ENCODE measurements at places on chromosomes 12 and 14. TPM values are rescaled to one million over a fixed set of nuclear protein-coding genes. Genes with fewer than 3 reads are reported as not detected.

- no peaks in the 10 kb centered on the region for H3K4me1 ChIP-seq
- no peak overlapping the region for H3K27ac ChIP-seq
- DNase-seq: no peak
- no peaks in the 10 kb centered on the region for H3K36me3 ChIP-seq
- no peak overlapping the region for H3K4me3 ChIP-seq
- H3K27me3 ChIP-seq: no peaks in the 10 kb centered on the region
Observed at GRCh38 chr12:52296572-52297215, 5.4 kb upstream of the KRT81 start.

DNA sequence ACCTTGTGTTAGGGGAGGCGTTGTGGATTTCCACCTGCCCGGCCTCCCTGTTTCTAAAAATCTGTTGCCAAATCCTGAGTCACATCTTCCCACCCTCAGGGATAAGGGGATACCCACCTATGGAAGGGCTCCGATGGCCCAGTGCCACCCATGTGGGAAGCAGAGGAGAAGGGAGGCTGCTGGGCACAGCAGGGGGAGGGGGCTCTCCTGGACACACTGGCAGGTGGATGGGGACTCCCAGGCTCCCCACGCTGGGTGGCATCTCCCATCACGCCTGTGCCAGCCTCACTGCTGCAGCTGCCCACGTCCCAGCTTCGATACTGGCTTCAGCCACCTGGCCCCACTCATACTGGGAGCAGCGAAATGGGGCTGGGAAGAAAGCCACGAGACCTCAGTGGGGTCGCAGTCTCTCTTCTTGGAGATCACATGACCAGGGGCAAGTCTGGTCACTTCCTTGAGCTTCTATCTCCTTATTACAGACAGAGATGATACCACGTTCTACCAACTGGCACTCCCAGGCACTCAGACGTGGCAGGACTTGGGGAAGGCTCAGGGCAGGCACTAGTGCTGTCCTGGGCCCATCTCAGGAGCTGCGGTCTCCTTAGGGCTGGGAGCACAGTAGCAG is 72.2 kb downstream of the PITPNM2 start:
- no peaks in the 10 kb centered on the region for H3K36me3 ChIP-seq
- H3K4me1 ChIP-seq: peaks cover 32% of the 10 kb centered on the region
- no peak overlapping the region for H3K27ac ChIP-seq
- DNase-seq: no peak

- H3K27me3 ChIP-seq: no peaks in the 10 kb centered on the region
- H3K4me3 ChIP-seq: no peak overlapping the region
- no peak for DNase-seq
- H3K4me1 ChIP-seq: no peaks in the 10 kb centered on the region
- H3K36me3 ChIP-seq: no peaks in the 10 kb centered on the region
Observed at GRCh38 chr14:95922080-95922479, 45.4 kb downstream of the TUNAR start.

The TOGARAM1 gene
- 18.4 TPM for total RNA-seq

DNA sequence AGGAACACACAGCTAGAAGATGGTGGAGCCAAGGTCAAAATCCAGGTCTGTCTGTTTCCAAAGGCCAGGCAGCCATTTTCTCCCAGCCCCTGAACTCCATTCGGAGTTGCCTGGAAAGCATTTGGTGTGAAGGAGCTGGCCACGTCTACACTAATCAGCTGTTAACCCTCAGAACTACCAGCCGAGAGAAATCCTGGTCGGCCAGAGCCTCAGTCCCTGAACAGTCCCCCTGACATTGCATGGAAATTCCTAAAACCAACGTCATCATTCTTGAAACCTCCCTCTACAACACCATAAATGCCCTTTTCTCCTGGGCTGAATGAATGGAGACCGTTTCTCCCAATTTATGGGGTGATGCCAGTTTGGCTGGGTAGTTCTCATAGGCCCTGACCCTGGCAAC is 245.6 kb downstream of the SLC41A2 start:
- DNase-seq: no peak
- no peak overlapping the region for H3K27ac ChIP-seq
- H3K36me3 ChIP-seq: no peaks in the 10 kb centered on the region
- H3K27me3 ChIP-seq: no peaks in the 10 kb centered on the region
- H3K4me3 ChIP-seq: no peak overlapping the region

The EMC9 gene
- total RNA-seq: 11.2 TPM
